ENCODE measurements at places on chromosomes 4 and X.

- no peak for DNase-seq
Observed at GRCh38 chrX:154013001-154013421, 6.7 kb downstream of the IRAK1 start.

DNA sequence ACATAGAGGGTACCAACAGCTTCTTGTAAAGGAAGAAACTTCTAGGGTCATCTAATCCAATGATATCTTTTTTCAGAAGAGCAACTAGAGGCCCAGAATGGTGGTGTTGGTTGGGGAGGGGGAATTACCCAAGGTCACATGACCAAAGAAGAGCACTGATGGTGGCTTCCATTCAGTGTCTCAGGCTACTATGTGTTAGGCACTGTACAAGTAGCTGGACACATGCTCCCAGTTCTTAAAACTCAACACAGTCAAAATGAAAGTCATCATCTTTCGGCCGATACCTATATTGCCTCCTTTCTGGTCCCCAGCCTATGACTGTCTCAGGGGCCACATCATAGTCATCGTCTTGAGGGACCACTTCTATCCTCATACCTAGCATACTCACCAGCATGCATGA, 88.1 kb downstream of the ARHGAP6 start:
- DNase-seq: no peak

DNA sequence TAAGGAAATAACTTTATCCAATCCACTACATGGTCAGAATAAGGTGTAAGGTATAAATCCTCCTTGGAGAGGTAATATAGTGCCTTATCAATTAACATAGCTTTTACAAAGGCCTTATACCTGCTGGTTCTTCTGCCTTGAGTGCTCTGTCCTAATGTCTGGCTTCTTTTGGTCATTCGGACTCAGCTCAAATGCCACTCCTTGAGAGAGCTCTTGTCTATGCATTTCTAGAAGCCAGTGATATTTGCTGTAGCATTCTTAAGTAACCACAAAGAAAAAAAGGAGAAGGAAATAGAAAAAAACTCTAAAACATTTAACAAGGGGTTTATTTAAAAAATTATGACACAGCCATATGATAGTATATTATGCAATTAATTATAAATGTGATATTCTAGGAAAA, 444.8 kb upstream of the SLIT2 start:
- no peak for DNase-seq

DNA sequence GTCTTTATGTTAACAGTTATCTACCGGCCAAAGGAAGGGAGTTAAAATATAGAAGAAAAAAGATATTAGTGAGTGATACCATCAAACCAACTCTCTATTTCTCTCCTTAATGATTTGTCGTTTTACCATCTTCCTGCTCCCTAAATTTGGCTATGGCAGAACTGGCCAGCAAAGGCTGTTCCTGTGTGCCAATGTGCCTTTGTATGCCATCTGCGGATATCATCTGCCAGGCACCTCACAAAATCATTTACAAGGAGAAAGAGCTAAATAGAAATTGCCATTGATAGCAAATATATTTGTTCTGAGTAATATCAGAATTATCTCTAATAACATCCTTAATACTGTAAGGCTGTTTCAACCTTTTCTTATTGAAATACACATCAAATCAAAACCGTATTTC, 22.4 kb downstream of the GPM6A start:
- DNase-seq: no peak

DNA sequence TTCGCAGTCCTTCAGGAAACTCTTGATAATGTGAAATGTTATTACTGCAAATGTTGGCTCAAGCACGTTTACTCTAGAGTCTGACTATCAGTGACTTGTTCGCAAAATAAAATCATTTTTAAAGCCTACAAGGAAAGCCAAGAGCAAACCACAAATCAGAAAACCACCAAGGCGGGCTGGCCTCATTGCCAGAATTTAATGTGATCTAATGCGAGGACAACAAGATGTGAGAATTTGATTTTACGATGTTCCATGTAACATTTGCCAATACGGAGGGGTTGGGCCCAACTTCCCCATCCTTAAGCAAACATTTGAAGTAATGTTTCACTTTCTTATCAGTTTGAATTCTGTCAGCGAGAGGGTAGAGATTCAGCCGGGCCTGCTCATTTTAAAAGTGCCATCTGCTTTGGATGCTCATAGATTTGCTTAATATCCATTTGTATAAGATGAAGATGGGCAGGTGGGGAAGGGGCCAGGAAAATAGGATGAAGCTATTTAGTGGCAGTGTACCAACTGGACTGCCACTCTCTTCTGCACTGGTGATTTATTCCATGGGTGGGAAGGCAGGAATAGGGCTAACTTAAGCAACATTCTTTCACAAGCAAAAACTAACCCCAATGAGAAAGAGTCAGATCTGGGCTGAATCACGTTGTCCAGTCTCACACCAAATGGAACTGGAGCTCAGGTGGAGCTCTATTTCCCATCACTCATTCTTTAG, 225.3 kb downstream of the ANAPC10 start:
- peak; percentile 54 for DNase-seq

GRCh38 chrX:107465932-107466620, 16.6 kb downstream of the FRMPD3 start:
- no peak for DNase-seq

- no peak for DNase-seq
Observed at GRCh38 chr4:132669786-132670185, 479.3 kb upstream of the PCDH10 start.

Measured in right hindlimb (tissue), 1 donor.